ENCODE measurements at places on chromosomes 5 and 9.
A peak's percentile ranks its signal among the peaks of the same experiment; 100 is the strongest.

DNA sequence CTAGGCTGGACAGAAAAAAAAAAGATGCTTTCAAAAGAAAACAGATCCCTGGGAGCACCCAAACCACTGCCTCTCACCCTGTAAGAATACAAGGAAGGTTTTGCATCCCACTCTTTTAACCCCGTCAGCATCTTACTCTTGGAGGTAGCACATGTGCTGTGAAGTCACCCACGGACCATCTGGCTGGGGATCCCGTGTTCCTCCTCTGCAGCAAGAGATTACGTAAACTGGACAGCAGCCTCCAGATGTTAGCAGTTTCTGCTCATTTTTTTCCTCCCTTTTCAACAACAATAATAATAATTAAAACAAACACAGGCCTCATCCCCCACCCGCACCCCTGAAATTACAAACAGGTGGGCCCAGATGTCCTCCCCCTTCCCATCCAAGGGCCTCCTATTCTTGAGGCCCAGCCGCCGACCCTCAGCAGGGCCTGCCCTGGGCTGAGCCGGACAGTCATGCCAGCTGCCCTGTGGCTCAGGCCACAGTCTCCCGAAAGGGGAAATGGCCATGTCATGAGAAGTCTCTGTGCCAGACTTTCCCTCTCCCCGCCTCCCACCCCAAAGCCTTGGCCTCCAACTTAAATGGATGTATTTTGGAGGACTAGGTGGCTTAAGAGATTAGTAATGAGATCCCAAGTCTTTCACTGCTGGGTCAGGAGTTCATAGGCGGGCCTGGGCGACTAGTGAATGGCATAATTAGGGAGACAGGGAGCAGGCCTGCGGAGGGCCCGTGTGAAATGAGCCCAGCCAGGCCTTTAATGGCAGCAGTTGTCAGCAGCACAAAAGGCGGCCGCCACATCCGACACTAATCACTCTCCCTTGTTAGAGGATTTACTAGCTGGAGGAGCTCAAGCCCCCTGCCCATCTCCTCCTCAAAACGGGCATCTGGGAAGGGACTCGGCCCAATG, 165.1 kb downstream of the PAPPA start:
- no peak for DNase-seq

GRCh38 chr5:52334367-52334766, 453.3 kb upstream of the ITGA1 start:
- no peak for DNase-seq

GRCh38 chr9:87545858-87546257, 48.2 kb downstream of the DAPK1 start:
- DNase-seq: no peak

GRCh38 chr5:24681106-24681505, 36.3 kb upstream of the CDH10 start:
- no peak for DNase-seq

GRCh38 chr9:119310741-119311140, 58.5 kb downstream of the BRINP1 start:
- no peak for DNase-seq

DNA sequence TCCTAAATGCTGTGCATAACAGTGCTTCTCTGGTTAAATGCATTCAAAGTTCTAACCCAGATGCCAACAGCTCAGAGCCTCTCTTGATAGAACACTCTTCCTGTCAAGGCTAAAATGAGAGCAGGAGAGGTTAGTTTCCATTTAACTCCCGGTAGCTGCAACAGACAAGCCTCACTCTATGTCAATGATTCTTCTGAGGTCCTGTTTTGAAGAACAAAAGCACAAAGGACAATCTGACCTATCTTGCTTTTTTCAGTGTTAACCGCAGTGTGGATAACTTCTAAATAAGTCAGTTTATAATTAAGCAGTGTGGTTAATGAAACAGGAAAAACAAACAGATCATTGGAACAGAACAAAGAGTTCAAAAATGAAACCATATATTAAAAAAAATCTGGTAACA, 80.7 kb downstream of the ANKRD55 start:
- no peak for DNase-seq

- DNase-seq: no peak
Observed at GRCh38 chr5:143800715-143801114, 11.2 kb upstream of the HMHB1 start.

DNA sequence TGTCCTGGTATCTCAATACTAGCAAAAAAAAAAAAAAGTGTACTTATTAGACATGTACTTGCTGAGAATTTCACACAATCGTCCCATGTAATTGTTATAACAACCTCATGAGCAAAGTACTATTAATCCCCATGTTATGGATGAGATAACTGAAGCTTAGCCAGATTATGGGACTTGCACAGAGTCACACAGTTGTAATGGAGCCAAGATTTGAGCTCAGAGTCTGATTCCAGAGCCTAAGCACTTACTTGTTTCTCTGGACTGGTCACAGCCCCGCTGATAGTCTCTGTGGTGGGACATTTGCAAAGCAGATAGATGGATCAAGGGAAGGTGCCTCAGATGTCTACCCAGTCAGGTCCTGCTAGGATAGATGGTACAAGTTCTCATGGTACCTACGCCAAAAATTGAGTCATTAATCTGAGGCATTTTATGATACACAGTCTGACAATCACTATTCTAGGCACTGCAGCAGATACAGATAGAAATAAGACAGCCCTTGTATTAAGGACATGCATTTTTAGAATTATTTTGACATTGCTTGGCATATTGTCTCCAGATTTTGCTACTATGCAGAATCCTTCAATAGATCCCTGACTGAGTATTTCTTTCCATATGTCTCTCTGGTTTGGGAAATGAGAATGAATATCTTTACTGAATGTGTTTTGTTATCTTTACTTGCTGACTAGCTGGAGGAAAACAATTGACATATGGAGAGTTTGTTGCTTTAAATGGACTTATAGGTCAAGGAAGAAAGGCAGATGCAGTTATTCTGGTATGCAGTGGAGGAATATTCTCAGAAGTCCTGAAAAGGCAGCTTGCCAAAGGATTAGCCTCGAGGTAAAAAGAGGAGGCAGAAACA, 149.5 kb downstream of the ADAMTSL1 start:
- DNase-seq: no peak

- DNase-seq: peak; percentile 16
Observed at GRCh38 chr5:95858661-95859595, 36.4 kb upstream of the GLRX start.

DNA sequence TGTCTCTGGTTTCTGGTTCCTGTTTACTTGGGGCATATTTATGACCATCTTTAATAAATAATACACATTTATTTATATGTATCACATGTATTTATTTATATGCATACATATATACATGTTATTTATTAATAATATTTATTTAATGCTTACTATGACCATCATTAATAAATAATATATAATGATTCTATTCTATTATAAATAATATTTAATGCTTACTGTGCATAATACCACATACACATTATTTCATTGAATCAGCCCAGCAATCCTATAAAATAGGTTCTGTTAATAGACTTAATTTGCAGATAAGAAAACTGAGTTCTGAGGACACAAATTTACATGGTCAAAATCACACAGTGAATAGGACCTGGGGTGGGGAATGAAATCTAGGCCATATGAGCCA, 24.2 kb downstream of the ACTBL2 start:
- DNase-seq: no peak

GRCh38 chr5:124839371-124839998, 93.0 kb upstream of the ZNF608 start:
- no peak for DNase-seq

DNA sequence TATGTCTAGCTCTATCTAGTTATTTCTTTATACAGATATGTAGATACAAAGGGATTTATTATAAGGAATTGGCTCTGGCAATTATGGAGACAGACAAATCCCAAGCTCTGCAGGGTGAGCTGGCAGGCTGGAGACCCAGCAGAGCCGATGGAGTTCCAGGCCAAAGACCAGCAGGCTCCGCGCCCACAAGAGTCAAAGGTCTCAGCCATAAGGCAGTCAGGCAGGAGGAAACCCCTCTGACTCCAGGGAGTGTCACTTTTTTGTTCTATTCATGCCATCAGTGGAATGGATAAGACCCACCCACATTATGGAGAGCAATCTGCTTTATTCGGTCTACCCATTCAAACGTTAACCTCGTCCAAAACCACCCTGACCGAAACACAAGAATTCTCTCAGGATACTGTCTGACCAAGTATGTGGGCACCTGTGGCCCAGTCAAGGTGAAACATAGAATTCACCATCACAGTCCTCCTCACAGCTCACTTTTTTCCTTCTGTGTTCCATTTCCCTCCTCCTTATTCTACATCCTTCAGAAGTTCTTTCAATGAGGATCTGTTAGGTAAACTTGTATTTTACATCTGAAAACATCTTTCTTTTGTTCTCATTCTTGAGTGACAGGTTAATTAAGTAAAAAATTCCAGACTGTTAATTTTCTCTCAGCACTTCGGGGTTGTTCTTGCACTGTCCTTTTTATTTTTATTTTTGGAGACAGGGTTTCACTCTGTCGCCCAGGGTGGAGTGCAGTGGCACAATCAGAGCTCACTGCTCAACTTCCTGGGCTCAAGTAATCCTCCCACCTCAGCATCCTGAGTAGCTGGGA, 21.2 kb downstream of the RNF130 start:
- no peak for DNase-seq

GRCh38 chr9:5718296-5719032, 89.6 kb downstream of the RIC1 start:
- DNase-seq: no peak

DNA sequence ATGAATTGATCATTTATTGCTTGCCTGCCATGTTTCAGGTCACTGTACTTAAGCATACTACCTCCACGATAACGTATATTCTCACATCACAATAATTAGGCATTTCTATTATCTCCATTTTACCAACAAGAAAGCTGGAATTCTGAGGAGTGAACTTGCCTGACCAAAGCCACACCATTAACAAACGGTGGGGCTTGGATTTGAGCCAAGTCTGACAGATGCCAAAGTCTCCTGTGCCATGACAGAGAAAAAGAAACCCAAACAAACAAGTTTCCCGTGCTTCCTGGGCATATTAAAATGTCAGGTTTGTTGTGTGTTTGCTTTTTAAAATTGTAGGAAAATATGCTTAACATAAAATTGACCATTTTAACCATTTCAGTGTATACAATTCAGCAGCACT, 40.8 kb upstream of the KCNV2 start:
- DNase-seq: no peak

DNA sequence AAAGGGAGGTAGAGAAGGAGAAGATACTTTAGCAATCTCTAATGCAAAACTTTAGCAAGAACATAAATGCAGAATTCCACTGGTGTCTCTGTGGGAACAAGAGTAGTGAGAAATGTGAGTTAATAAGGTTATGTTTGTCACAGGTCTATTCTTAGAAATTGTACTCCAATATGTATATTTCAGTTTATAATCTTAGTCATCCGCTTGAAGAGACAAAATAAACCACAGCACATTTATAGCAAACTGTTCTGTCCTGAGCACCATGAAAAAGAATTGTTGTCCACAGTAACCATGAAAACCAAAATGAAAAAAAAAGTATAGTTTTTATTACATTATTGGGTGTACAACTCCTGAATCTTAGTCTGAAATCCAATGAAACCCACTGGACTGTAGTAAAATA, 93.6 kb upstream of the TSLP start:
- DNase-seq: no peak

DNA sequence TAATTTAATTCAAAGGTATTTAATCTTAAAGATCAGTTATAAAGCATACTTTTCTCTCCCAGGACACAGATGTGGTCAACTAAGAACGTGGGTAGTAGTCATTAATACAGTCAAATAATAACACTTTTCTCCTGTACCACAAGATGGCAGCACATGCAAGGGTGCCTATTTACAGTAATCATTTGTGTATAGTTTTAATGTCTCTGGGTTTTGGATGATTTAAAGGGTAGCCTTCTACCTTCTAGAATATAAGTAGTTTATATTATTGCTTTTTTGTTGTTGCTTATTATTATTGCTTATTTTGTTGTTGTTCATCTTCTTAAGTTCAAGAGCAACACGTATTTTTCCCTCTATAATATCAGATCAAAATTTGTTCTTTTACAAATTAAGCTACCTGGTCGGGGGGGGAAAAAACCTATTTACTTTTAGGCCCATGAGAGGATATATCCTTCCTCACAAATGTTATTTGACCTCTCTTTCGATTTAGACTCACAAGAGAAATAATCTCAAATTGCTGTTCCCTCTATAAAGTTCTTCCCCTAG, 59.6 kb upstream of the SLC27A6 start:
- no peak for DNase-seq

DNA sequence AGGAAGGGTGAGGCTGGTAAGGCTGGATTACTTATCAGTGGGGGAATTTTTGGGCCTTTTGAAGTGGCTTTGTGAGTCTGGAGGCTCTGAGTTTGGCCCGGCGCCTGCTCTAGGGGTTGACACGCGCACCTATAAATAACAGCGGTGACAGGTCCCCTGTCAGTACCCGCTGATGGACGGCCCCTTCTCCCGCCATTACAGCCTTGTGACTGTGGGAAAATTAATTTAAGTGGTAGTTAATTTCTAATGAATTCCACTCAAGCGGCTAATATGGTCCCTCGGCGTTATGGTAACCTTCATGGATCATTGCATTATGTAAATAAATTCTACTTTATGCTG, 16.5 kb downstream of the MRPL36 start:
- DNase-seq: no peak

DNA sequence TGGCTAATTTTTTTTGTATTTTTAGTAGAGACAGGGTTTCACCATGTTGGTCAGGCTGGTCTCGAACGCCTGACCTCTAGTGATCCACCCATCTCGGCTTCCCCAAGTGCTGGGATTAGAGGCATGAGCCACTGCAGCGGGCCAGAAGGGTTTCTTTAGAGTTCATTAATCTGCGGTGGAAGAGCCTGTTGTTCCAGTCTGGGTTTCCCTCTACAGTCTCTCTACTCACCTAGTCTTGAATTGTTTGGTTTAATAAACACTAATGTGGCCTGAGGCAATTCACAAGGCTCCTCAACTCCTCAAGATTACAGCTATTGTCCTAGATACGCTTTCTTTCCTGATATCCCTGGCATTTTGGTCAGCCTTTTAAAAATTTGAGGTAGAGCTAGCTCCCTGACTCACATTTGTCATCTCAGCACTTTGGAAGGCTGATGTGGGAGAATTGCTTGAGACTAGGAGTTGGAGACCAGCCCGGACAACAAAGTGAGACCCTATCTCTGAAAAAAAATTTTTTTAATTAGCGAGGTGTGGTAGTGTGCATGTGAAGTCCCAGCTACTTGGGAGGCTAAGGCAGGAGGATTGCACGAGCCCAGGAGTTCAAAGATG, 4.6 kb upstream of the SAR1B start:
- no peak for DNase-seq

GRCh38 chr5:10149911-10150310, 99.8 kb downstream of the ATPSCKMT start:
- no peak for DNase-seq

DNA sequence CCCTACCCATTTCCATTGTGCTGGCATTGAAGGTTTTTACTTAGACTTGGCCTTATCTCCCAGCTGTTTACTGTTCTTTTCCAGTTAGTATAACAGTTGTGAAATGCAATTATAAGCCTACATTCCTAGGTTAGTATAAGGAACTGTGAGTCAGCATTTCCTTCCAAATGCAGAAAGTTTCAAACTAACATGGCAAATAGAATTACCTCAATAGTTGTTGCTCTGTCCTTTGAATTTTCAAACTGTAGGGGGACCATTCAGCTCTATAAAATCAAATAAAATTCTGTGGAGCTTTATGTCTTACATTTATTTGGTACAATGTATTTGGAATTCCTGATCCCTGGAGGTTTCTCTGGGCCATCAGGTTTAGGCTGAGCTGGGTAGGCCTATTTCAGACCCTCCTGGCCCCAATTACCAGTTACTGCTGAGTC, 47.2 kb downstream of the ARHGEF28 start:
- no peak for DNase-seq

GRCh38 chr9:73349476-73349875, 197.8 kb downstream of the ANXA1 start:
- no peak for DNase-seq

- DNase-seq: no peak
Observed at GRCh38 chr9:114307899-114308267, 15.0 kb upstream of the ORM1 start.

- DNase-seq: no peak
Observed at GRCh38 chr9:14868418-14868771, 41.8 kb downstream of the FREM1 start.
